ENCODE measurements at places on chromosomes 3 and 15.

DNA sequence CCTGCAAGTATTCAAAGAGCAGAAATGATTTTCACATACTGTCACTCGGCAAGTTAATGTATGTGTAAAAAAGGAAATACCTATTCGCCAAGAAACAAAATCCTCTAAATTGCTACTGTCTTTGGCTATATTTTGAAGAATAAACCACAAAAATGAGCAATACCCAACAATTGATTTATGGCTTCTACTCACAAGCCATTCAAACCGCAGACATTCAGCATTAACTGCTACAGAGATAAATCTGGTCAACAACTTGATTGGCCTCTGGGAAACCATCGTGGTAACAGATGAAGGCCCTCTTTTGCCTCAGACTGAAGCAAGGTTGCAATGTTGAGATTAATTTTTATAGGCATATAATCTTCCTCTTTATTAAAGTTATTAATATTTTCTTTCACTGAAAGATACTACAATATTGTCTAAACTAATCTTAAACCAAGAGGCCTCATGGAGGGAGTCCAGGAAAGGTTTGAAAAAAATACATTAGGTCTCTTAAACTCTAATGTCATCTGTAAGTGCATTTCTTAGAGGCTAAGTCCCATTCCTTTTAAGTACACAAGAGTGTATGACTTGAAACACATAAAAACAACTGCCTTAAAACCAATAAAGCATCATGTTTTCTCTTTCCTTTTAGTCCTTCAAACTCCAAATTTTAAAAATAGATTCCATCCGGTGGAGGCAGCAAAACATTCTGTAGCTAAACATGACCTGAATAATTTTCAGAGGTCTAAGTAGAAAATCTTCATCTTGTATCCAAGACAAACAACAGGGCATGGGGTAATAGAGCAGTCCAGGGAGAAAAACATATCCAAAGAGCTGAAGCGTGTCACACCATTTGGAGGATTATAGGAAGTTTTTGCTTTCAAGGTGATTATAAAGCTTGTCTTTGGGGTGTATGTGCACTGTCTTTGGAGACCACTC lies 162.4 kb upstream of the TGFBR2 start:
- DNase-seq, result no peak

- no peak for DNase-seq
These were observed at the start of gene PDE8A for GRCh38 chr15:84981711-84982300. Gene PDE8A, plus strand, starts transcription at chr15:84981856. Its CDS starts 307 bp downstream, at chr15:84982163.

- no peak for DNase-seq
These were observed 3.6 kb upstream of the NR1D2 start for GRCh38 chr3:23941440-23941839.

- no peak for DNase-seq
These were observed 383.9 kb upstream of the TMCO5A start for GRCh38 chr15:37550360-37551024.

DNA sequence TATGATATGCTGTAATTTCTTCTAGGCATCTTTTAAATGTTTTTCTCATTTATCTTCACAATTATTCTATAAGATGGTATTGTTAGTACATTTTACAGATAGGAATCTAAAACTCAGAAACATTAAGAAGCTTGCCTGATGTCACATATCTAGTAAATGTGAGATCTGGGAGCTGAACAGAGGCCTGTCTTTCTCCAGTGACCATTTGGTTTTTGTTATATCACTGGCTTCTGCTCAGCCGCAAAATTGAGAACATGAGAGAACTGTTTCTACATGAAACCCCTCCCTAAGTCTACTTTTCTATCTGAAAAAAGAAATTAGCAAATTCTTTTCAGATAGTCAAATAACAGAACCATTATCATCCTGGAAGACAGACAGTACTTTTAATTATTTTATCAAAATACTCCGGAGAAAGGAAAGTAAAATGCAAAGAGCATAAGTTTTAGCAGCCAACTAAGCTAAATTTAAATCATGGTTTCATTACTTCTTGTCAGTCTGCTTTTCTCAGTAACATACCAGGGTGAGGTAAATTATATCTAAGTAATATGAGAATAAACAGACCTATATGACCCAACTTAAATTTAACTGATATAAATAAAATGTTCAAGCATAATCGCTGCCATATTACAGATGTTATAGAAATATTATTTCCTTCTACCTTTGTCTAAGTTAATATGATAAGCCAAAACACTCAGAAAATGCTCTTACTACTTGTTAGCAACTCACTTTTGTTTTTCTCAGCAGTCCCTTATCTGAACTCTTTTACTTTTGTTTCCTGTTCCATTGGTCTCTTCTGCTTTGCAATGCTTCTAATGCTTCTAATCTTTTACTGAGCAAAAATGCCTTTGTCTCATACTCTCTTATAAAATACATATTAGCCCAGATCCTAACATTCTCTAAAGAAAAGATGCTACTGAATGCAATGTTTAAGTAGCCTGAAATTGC lies 68.0 kb upstream of the MBNL1 start:
- no peak for DNase-seq

DNA sequence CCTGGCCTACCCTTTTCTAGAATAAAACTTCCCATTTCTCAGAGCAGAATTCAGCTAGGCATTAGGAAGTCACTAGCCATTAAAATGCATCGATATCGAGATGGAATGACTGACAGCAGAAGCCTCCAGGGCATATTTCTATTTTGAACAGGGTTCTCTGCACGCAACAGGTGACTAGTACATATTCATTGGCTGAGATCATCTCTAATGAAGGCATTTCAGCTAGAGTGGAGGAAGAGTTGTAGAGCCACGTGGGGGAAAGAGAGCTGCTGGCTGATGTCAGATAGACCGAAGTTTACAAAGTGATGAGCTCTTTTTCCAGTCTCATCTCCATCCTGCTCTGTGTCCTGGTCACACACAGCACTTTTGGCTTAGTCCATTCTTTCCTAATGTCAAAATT lies 7.5 kb downstream of the TMEM40 start:
- no peak for DNase-seq

- DNase-seq, result no peak
These were observed 8.4 kb downstream of the CX3CR1 start for GRCh38 chr3:39271363-39271914.

GRCh38 chr15:34018021-34018645 lies 20.9 kb downstream of the AVEN start:
- no peak for DNase-seq

DNA sequence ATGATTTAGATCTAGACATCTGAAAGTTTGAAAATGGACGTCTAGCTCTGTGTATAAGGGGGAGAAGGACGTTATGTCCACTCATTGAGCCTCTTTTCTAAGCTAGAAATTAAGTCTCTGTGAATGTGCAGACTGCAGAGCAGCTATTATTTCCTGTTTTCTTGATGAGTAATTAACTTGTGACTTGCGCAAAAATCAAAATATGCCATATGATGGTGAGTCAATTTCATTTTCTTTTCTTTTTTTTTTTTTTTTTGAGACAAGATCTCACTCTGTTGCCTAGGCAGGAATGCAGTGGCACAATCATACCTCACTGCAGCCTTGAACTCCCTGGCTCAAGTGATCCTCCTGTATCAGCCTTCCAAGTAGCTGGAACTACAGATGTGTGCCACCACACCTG lies 14.1 kb downstream of the LACTB start:
- DNase-seq, result no peak

- no peak for DNase-seq
These were observed 31.9 kb downstream of the STARD5 start for GRCh38 chr15:81291916-81292522.

- DNase-seq, result no peak
These were observed 344.6 kb upstream of the DCBLD2 start for GRCh38 chr3:99246010-99246654.

DNA sequence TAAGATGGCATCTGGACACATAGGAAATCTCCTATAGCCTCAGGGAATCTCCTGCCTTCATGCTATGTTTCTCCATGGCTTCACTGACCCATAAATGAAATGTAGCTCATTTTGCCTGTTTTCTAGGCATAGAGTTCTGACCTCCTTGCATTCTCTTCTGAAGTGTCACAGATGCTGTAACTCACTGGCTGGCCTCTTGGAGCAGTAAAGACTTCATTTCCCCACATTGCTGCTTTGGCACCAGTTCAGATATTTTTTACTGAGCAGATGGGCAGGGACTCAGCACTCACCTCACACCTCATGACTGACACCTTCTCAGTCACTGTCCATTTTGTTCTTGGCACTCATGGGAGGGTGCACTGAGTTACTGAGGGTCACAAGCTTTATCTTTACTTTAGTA lies 286.7 kb upstream of the TGFBR2 start:
- peak; percentile 0 for DNase-seq

- DNase-seq, result no peak
These were observed 350.3 kb downstream of the DOCK3 start for GRCh38 chr3:51024765-51025632.

- no peak for DNase-seq
These were observed 98.6 kb downstream of the SUCNR1 start for GRCh38 chr3:151971814-151972579.

DNA sequence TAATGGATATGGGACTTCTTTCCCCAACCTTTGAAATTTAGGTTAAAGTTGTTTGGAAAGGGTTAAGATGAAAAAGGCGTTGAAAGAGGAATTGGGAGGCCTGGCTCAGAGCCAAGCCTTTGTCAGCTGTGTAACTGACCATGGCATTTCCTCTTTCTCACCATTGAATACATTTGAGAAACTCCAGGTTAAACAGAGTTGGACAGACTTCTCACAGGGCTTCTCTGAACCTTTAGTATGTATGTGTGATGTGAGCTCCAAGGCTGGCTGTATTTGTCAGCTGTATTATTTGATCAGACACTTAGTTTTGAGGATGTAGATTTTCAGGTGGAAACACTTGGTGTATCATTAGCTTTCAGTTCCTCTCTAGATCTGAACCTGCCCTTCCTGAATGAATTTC lies 136.4 kb upstream of the GOLGA6L4 start:
- no peak for DNase-seq

- no peak for DNase-seq
These were observed 976 bp downstream of the ABHD17C start for GRCh38 chr15:80695911-80696661.

DNA sequence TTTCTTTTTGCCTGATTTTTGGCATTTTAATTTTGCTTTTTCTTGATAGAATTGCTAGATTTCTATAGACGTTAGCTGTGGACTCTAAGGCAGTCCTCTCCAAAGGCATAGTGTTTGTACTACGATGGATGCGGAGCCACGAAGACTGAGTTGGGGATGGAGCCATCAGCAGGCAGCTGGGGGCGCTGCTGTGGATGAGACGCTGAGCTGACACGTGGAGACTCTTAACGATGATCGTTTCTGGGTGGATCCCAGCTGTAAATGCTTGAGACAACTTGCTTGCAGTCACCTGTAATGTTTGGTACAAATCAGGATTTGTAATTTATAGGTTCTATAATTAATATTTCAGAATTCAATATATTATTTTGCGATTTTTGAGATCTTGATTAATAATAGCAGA lies 13.3 kb upstream of the PPP1R2 start:
- no peak for DNase-seq

- DNase-seq, result no peak
These were observed 21.6 kb downstream of the SFMBT1 start for GRCh38 chr3:53024315-53024714.

DNA sequence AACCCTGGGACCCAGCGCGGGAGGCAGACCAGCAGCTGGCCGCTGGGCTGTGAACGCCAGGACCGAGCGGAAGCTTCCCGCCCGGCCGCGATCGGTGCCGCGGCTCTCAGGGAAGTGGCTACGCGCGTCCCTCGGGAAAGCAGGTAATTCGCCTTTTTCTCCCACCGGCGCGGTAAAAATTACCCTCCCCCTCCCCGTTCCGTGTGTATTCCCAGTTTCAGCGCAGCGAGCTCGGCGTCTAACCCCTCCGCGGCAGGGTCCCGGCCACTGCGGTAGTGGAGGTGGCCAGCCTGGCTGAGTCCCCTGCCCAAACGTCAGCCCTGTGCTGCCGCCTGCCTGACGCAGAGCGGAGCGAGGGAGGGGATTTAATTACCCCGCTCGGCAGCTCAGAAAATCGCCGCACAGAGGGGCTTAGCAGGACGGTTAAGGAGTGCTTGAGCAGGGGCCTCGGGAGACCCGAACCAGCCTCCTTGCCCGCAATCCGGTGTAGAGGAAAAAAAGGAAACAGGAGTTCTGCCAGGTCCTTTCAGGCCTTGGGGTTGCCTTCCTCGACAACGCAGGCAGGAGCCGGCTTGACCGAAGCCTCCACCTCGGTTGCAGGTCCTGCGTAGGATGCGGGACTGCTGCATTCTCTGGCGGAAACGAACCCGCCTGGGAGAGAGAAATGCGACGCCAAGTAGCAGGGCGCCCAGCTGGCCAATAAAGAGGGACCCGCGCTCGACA lies 2.9 kb downstream of the GATA2 start:
- peak; percentile 7 for DNase-seq

- no peak for DNase-seq
These were observed at the start of gene CACNA2D3 for GRCh38 chr3:54122324-54123002. Gene CACNA2D3, plus strand, starts transcription at chr3:54122552.

DNA sequence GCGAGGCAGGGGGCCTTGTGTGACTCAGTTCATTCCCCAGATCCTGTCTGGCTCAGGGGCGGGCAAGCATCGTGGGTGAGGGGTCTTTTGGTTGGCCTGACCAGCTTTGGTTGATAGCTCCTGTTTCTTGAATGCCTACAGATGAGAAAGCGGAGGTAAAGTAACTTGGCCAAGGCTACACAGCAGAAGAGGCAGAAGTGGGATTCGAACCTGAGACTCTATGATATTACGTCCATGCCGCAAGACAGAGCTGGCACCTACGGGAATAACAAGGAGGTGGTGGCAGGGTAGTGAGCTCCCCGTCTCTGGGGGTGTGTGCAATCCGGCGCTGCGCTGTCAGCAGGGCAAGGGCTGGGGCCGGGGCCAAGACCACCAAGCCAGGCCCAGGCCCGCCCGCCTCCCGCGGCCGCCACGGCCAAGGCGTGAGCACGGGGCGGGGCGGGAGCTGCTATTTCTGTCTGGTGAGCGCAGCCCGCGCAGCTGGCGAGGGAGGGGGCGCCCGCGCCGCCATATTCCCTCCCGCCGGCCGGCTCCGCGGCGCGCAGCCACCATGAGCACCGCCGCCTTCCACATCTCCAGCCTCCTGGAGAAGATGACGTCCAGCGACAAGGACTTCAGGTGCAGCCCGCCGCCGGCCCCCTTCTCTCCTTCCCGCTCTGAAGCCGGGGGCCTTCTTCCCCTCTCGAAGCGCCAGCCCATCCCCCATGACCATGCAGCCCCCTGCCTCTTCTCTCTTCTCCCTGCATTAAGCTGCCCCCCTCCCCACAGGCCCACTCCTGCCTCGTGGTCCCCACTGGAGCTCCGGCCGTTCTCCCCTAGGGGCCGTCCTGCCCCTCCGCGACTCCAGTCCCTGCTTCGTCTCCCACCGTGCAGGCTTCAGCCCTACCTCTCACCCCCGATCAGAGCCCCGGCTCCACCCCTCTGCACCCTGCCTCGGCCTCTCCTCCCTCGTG lies at the start of gene CAND2:
Gene CAND2, plus strand, starts transcription at position 510 of the 953 bp plus-strand sequence. Its CDS starts 41 bp downstream, at position 551.
- DNase-seq, result no peak

Data from NCI-H1694 treated with DMSO at 0.1 percent for 48 hours (cell line).